ENCODE measurements at places on chromosomes 13 and 19. TPM values are rescaled to one million over a fixed set of nuclear protein-coding genes. Genes with fewer than 3 reads are reported as not detected.

SIGLEC8 gene
- not detected for total RNA-seq

ZNF208 gene
- total RNA-seq = not detected

ZNF610 gene
- total RNA-seq = 4.4 TPM

SLC7A10 gene
- total RNA-seq = not detected

LRP3 gene
- 32.0 TPM for total RNA-seq

IGFL1 gene
- not detected for total RNA-seq

GRCh38 chr13:52026246-52026626 is 1.7 kb downstream of the UTP14C start:
- no peak for DNase-seq
- H3K27me3 ChIP-seq = no peaks in the 10 kb centered on the region
- no peak overlapping the region for H3K27ac ChIP-seq
- no peaks in the 10 kb centered on the region for H3K4me1 ChIP-seq

DNA sequence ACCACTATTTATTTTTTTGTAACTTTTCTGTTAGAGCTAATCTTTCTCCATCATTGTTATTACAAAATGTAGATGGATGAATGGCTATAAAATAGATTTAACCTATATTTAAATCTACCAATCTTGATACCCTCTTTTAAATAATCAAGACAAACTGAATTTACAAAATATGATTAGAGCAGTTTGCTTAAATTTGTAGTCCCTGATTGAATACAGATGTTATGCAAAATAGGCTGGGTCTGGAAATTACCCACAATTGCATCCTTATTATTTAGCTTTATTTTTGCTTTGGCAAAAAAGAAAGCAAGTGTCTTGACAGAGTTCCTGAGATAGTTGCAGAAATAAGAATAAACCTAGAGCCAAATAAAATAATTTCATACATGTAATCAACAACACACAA is 352.8 kb downstream of the KLF12 start:
- no peaks in the 10 kb centered on the region for H3K36me3 ChIP-seq
- no peaks in the 10 kb centered on the region for H3K4me1 ChIP-seq
- H3K27ac ChIP-seq = no peak overlapping the region
- H3K27me3 ChIP-seq = no peaks in the 10 kb centered on the region
- DNase-seq = no peak
- no peak overlapping the region for H3K4me3 ChIP-seq

GRCh38 chr19:18023622-18024251 is 15.8 kb downstream of the ARRDC2 start:
- H3K36me3 ChIP-seq = no peaks in the 10 kb centered on the region
- H3K4me3 ChIP-seq = no peak overlapping the region
- H3K4me1 ChIP-seq = no peaks in the 10 kb centered on the region
- H3K27ac ChIP-seq = no peak overlapping the region
- DNase-seq = no peak

DNA sequence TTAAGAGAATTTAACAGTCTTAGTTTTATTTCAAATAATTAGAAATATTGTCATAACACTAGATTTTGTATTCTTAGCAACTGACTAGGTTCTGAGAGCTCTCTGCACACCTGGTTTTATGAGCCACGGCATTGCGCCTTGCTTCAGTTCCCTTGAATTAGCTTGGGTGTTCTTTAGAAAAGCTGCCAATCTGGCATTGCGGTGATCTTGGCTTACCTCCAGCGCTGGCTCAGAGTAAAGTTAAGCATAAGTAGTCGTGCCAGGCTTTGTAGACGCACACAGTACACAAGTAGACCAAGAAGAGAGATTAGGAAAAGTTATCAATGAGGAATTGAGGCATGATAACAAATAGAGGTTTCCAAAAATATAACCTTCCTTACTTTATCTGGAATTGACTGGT is 45.7 kb downstream of the TPP2 start:
- no peak overlapping the region for H3K4me3 ChIP-seq
- no peaks in the 10 kb centered on the region for H3K27me3 ChIP-seq
- H3K36me3 ChIP-seq = peaks cover 67% of the 10 kb centered on the region
- no peaks in the 10 kb centered on the region for H3K4me1 ChIP-seq
- no peak for DNase-seq

DNA sequence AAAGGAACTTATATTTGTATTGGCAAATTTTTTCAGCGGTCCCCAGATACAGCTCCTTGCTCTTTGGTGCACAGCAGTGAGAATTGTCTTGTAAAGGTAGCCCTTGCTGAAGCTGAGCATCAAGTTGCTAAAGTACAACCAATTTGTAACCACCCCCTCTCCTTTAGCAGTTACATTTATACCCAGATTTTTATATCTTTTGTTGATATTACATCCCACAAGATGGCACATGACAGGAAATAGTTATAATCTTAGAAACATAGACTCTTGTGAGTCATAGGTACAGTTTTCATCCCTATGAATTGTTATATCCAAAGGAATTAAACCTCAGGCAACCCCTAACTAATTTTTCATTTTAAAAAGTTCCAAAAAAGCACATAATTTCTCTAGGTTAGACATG is 523.0 kb upstream of the SLITRK1 start:
- no peaks in the 10 kb centered on the region for H3K4me1 ChIP-seq
- no peak overlapping the region for H3K4me3 ChIP-seq
- no peak for DNase-seq

GRCh38 chr13:21054313-21054712 is 7.1 kb downstream of the LATS2 start:
- H3K27me3 ChIP-seq = no peaks in the 10 kb centered on the region
- H3K27ac ChIP-seq = no peak overlapping the region
- H3K36me3 ChIP-seq = peaks cover 12% of the 10 kb centered on the region

GRCh38 chr19:46530636-46531035 is 35.0 kb upstream of the PNMA8B start:
- DNase-seq = no peak
- no peak overlapping the region for H3K4me3 ChIP-seq
- H3K27ac ChIP-seq = no peak overlapping the region

DNA sequence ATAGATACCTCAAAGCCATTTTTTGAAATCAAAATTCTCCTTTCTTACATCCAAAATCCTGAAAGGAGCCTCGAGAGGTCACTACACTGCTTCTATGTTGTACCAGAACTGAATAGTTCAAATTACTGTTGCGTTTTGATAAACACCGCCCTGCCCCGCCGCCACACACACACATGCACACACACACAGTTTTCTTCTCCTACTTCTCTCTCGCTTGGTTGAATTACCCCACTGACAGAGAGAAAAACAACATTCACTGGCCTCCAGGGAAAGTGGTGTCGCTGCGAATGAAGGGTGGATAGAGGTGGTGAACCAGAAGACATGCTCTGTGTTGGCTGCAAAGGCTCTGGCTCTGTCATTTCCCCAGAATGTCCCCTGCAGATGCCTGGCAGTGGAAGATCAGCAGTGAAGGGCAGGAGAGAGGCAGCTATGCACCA is 183.4 kb upstream of the RFC3 start:
- H3K4me1 ChIP-seq = peaks cover 6% of the 10 kb centered on the region
- H3K27me3 ChIP-seq = no peaks in the 10 kb centered on the region
- no peak for DNase-seq
- no peaks in the 10 kb centered on the region for H3K36me3 ChIP-seq
- no peak overlapping the region for H3K27ac ChIP-seq
- H3K4me3 ChIP-seq = no peak overlapping the region

DNA sequence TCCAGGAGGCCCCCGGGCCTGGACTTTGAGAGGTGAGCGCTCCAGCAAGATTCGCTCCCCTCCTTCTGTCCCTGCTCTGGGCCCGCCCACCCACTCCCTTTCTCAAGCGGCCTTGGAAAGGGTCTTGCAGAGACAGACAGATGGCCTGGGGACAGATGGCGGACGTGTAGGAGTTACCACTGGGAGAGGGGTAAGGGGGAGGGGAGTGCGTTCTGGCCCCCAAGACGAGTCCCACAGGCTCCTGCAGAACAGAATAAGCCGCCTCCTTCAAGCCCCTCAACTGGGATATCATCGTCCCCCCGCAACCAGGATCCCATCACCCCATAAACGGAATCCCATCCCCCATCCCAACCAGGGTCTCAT is 3.6 kb upstream of the TNFAIP8L1 start:
- DNase-seq = peak; percentile 71
- H3K4me1 ChIP-seq = peaks cover 24% of the 10 kb centered on the region
- H3K27ac ChIP-seq = peak overlapping the region; percentile 56
- H3K36me3 ChIP-seq = no peaks in the 10 kb centered on the region

- no peak for DNase-seq
- no peak overlapping the region for H3K27ac ChIP-seq
- H3K27me3 ChIP-seq = no peaks in the 10 kb centered on the region
- H3K36me3 ChIP-seq = no peaks in the 10 kb centered on the region
- H3K4me3 ChIP-seq = no peak overlapping the region
- H3K4me1 ChIP-seq = peaks cover 3% of the 10 kb centered on the region
These were observed 44.1 kb upstream of the RFXAP start for GRCh38 chr13:36774931-36775330.

DNA sequence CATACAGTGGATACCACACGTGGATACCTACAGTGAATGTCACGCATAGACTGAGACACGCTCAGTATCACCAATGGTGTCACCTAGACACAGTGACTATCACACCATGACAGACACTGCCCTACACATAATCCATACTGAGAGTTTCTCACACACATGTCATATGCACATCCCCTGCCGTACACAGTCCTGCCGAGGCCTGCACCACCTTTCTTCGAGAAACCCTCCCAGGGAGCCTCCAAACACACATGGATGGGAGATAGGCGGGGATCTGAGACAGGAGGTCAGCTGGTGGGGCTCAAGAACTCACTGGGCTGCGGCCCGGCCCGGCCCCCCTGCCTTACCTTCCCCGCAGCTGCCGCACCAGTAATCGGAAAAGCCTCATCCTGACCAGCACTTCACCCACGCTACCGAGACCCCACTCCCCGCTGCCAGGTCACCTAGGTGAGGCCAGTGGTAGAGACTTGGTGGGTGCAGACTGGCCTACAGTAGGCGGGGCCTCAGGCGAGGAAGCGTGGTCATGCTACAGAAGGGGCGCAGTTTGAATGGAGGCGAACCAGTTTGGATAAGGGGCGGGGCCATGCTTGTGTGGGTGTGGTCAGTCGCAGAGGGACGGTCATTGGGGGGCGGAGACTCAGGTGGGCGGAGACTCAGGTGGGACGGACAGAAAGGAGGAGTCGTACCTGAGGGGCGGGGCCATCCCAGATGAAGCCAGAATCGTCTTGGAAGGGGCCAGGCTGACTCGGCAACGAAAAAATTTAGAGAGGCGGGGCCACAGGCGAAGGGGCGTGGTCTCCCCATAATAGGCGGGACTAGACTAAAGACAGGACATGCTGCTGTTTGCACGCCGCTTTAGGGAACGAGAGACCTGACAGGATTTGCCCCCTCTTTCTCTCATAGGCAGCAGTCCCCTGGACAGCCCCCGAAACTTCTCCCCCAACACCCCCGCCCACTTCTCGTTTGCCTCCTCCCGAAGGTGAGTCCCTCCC is 2.1 kb downstream of the MAST1 start:
- no peak overlapping the region for H3K27ac ChIP-seq
- H3K4me1 ChIP-seq = no peaks in the 10 kb centered on the region
- DNase-seq = peak; percentile 75
- H3K36me3 ChIP-seq = no peaks in the 10 kb centered on the region

- no peak overlapping the region for H3K4me3 ChIP-seq
- no peak overlapping the region for H3K27ac ChIP-seq
- H3K4me1 ChIP-seq = no peaks in the 10 kb centered on the region
- 0 out of 2 replicates have a peak, but pooled peaks cover 1% of the 10 kb centered on the region for H3K27me3 ChIP-seq
- DNase-seq = no peak
- H3K36me3 ChIP-seq = no peaks in the 10 kb centered on the region
These were observed 777.2 kb downstream of the UQCRFS1 start for GRCh38 chr19:28435551-28436271.

DNA sequence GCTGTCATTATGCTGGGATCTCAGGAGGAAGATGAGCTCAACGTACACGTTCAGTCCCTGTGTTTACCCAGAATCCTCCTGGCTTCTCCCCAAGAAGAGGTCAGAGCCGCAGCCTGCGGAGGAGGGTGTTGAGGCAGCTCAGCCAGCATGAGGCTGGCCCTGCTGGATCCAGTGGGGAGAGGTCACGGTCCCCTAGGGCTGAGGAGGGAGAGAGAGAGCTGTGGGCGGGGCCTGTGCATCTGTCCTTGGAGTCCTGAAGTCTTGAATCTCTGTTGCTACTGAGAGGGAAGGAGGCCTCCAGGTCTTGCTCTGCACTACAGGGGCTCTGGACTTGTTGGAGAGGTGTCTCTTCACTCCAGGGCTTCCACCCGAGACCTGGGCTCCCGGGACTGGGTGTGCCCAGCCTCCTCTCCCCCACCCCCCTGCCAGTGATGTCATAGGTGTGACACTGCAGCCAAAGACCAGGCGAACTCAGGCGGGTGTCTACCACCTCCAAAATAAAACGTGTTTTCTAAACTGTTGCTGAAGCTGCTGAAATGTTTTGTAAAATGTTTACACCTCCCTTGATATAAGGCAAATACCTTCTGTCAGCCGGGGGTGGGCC is 77.9 kb upstream of the KCTD15 start:
- no peak overlapping the region for H3K27ac ChIP-seq
- DNase-seq = peak; percentile 37
- H3K4me1 ChIP-seq = peaks cover 22% of the 10 kb centered on the region
- no peak overlapping the region for H3K4me3 ChIP-seq

GRCh38 chr13:31015199-31015598 is 82.7 kb downstream of the TEX26 start:
- H3K4me1 ChIP-seq = peaks cover 12% of the 10 kb centered on the region
- no peak overlapping the region for H3K4me3 ChIP-seq
- H3K27me3 ChIP-seq = no peaks in the 10 kb centered on the region
- H3K27ac ChIP-seq = no peak overlapping the region
- no peaks in the 10 kb centered on the region for H3K36me3 ChIP-seq

- no peak overlapping the region for H3K27ac ChIP-seq
- no peaks in the 10 kb centered on the region for H3K27me3 ChIP-seq
- no peak overlapping the region for H3K4me3 ChIP-seq
These were observed 14.2 kb upstream of the LATS2 start for GRCh38 chr13:21075379-21076249.

- DNase-seq = no peak
- no peaks in the 10 kb centered on the region for H3K27me3 ChIP-seq
- no peak overlapping the region for H3K4me3 ChIP-seq
- no peak overlapping the region for H3K27ac ChIP-seq
- peaks cover 75% of the 10 kb centered on the region for H3K36me3 ChIP-seq
- peaks cover 50% of the 10 kb centered on the region for H3K4me1 ChIP-seq
These were observed 21.3 kb upstream of the EPHX3 start for GRCh38 chr19:15253513-15253912.

DNA sequence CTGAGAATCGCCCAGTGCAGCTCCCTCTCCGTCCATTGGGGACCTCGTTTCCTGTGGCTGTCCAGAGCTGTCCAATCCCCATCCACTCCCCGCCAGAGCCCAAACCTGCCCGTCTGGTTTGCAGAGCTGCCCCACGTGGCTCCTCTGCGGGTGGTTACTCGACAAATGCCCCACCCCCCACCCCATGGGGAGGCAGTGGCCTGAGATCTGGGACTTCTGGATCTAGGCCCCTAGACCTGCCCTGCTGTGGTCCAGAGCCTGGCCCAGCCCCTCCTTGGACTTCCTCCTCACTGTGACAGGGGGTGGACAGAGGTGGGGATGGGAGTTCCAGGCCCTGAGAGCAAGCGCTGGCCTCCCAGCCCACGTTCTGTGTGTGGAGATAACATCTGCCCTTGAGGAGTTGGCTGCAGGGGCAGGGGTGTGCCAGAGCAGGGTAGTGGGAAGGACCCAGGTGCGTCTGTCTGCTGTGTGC is 29.1 kb downstream of the PAK4 start:
- peaks cover 6% of the 10 kb centered on the region for H3K4me1 ChIP-seq
- no peaks in the 10 kb centered on the region for H3K36me3 ChIP-seq
- DNase-seq = no peak
- no peak overlapping the region for H3K4me3 ChIP-seq
- no peak overlapping the region for H3K27ac ChIP-seq

All from SJCRH30 (cell line).